Fibroblast of skin of scalp (primary cell): ENCODE measurements at places on chromosomes 3 and 15.

GRCh38 chr15:77119446-77119845 lies 48.5 kb upstream of the TSPAN3 start:
- DNase-seq = no peak

- no peak for DNase-seq
These were observed 3.2 kb downstream of the AKAP13 start for GRCh38 chr15:85383470-85384148.

DNA sequence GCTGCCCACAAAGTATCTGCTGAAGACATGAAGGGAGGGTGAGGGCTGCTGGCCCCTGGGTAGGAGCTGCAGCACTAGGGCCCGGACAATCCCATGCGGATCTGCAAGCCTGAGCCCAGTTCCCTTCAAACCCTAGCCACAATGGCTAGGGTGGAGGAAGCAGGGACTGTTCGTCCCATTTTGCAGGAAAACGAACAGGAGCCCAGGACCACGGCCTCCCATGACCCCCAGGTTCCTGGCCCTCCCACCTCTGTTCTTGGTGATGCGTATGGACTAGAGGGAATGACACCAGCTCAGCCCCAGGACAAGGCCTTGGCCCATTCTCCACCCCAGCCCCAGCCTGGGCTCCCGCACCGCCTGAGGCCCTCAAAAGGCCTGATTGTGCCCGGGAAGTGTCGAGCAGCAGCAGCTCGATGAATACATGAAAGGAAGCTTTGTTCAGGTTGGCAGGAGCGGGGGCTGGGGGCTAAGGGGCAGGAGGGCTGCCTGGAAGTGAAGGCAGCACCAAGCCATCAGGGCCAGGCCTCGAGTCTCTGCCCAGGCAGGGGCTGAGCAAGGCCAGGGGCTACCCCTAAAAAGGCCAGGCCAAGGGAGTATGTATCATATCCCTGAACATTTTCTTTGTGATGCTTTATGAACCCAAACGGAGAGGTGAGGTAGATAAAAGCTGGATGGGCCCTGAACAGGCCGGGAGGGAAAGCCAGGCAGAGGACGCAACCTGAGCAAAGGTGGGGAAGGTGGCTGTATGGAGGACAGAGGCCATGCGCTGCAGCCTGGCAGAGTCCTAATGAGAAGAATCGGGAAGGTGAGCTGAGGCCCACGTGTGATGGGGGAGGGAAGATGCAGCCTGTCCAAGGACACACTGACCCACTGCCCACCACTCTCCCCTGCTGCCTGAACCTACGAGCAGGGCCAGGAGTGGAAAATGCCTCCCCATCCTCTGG lies 12.2 kb downstream of the SEMA7A start:
- DNase-seq = no peak

- DNase-seq = no peak
These were observed 143.4 kb downstream of the CHSY1 start for GRCh38 chr15:101108461-101108775.

DNA sequence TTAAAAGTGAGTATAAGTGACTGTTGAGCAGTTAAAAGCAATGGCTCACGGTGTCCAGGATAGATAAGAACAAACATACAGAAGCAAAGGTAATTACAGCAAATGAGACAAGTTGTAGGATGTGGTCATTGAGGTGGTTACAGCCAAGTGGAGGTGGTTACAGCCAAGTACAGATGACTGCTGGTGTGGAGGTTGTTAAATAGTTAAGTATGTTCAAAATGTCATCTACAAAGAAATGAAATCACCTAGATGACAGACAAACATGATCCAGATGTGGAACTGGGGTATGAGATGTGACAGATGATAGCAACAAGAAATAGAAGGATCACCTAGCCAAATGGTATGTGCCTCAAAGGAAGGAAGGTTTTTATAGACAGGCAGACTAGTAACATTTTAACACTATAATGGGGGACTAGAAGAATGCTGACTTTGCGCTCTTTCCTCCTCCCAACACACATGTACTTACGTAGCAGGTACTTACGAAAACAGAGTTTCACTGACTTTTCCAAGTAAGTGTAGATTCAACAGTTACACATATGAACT lies 6.8 kb upstream of the ANKRD28 start:
- no peak for DNase-seq

- no peak for DNase-seq
These were observed 415.2 kb upstream of the FRG2C start for GRCh38 chr3:75248974-75249373.

- DNase-seq = no peak
These were observed 2.4 kb upstream of the STT3B start for GRCh38 chr3:31530039-31530959.
